ENCODE measurements at places on chromosomes 4 and X. TPM values are rescaled to one million over a fixed set of nuclear protein-coding genes. Genes with fewer than 3 reads are reported as not detected.

- DNase-seq, result no peak
Observed at GRCh38 chr4:20895208-20895607, 194.9 kb downstream of the PACRGL start.

The PNMA6F gene
- total RNA-seq, result not detected

GRCh38 chr4:37686373-37687193, at the start of gene RELL1:
TSS of gene RELL1 (minus strand) at chr4:37686376. CDS start at chr4:37686287, 89 bp downstream.
- DNase-seq, result peak; percentile 99

The IL1RAPL2 gene
- total RNA-seq, result 0.09 TPM

DNA sequence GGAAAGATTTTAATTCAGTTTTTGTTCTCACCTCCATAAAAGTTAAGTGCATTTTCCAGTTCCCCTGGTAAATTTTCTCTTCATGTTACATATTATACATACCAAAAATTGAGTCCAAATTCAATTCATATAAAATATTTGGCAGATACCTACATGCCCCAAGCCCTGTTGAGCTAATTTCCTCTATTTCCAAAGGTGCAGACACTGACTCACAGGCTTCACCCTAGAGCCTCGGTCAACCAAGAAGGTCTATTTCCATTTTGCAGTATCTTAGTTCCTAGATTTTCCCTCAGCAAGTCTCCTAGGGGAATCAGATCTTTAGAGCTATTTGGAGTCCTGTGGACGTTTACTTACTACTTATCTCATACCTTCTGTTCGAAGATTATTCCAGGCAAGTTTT, 174.4 kb downstream of the TSPAN5 start:
- DNase-seq, result no peak

DNA sequence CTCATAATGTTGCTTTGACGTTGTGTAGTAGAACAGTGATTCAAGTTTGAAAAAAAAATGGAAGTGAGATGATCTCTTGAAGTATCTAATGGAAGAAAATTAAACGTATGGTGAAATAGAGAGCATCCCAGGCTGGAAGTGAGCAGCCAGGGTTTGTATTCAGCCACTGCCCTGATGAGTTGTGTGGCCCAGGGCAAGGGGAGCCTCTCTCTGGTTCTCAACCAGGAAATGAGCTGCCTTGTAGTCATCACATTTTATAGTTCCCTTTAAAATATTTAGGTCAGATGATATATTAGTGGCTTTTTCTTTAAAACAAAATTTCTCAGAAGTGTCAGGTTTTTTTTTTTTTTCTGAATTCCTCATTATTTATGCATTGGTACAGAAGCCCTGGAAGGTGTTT, 150.3 kb downstream of the GPAT3 start:
- DNase-seq, result no peak

The PHKA1 gene
- total RNA-seq, result 7.3 TPM

DNA sequence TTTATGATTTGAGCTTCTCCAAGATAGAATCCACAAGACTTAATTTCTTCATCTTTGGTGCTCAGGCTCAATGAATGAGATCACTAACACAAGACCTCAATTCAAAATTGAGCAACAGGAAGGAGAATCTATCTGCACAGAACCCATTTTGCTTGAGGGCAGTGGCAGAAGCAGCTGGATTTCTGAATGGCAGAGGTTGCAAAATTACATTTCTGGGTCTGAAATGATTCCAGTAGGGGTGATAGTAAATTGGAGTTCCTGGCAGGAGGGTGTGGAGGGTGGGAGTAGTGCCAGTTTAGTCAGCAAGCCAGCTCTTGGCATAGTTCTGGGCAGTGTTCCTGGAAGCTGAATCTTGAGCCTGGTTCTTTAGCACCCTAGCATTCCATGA, 281.1 kb downstream of the SLC7A11 start:
- peak; percentile 25 for DNase-seq

DNA sequence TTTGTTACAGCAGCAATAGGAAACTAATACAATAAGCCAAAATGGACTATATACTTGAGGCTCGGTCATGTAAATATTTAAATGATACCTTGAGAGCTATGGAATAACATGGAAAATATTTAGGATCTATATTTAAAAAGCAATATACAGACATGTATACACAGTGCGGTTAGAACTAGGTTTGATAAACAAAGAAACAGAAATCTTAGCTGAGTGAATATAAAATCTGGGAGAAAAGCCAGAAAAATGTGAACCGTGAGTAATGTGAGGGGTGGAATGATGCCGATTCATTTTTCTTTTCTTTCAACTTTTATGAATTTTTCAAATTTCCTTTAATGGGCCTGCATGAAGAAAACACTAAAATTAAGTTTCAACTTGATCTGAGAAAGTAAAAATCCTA, 104.1 kb downstream of the ATXN3L start:
- no peak for DNase-seq

The NDP gene
- not detected for total RNA-seq

The SSX3 gene
- total RNA-seq, result not detected

The LIN54 gene
- total RNA-seq, result 6.8 TPM

The PAGE2 gene
- total RNA-seq, result not detected

- peak; percentile 33 for DNase-seq
Observed at GRCh38 chr4:38565271-38566199, 98.5 kb upstream of the KLF3 start.

DNA sequence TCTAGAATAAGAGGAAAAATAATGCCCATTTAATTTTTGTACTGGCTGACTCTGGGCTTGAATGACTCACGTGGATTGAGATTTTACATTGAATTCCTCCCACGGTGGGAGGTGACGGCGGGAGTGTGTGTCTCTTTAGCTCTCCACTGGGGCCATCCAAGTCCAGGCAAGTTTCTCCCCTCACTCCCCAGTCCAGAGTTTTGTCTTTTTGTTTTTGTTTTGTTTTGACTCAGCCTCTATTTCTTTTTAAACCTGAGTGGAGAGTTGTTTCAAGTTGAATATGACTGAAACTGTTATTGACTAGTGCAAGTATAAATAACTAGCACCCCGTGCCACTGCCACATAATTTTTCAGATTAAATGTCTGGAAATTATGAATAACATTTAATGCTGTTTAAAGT, 13.6 kb downstream of the CHST7 start:
- no peak for DNase-seq

DNA sequence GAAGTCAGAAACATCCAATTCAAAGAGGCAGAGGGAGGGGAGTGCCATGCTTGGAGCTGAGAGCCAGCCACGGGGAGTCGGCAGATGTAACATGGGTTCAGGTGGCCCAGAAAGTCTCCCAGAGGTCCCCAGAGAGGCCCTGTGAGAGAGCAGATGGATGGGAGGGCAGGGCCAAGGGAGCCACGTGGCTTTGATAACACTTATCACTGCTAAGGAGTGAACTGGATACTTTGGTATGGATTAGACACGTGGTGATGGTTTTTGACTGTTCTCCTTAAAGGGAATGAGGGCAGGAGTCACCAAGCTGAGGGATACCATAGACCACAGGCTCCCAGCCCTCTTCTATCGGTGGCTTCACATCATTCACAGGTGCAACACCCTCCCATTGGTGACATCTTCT, 13.7 kb downstream of the CCKAR start:
- no peak for DNase-seq

The TEC gene
- total RNA-seq, result 2.3 TPM

- no peak for DNase-seq
Observed at GRCh38 chr4:7571701-7572100, 137.0 kb upstream of the PSAPL1 start.

DNA sequence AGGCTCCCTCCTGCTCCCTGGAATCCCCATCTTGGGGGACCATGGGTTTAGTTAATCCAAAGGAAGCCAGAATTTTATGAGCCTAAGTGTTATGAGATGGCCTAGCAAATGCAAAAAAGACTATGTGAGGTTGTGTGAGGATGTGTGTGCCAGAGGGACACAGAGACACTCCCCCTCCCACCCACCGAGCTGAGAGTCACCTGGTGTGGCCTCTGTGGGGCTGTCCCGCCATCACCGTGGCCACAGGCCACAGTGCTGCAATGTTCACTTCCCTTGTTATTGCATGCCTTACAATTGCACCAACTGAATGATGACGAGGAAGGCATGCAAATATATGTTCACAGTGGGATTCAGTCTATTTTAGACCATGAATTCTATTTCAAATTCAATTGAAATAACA, 601 bp upstream of the FGFBP2 start:
- DNase-seq, result no peak

DNA sequence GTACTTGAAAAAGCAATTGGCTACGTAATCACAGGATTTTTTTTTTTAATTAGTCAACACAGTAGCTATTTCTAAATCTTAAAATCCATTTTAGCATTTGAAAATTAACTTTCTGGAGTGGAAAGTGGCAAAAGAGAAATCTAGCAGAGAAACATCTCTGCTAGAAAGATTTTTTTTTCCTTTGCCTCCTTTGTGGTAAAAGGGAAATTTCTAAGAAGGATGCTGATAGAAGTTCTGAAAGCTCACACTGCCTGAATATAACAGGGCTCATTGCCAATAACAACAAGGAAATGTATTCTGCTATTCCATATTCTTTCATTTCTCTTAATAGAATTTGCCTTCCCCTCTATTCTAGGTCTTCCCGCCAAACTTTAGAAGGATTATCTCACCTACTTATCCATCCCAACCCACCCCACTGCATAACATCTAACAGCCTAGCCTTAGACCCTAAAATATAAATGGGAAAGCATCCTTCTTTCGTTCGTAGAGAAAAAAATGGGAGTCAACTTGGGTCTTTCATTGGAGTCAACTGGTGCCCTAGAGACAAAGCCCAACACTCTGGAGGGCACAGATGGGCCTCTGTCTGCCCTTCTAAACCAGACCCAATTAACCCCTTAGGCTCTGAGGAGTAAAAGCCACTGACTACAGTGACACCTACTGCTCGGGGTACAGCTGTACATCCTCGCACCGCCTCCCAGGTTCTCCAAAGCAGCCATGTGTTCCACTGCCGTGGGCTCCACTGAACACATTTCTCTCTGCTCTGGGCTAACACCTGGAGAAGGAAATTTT, 103.9 kb downstream of the MAML3 start:
- DNase-seq, result no peak
